Esophagus squamous epithelium (tissue), 5 donors: ENCODE measurements at places on chromosomes 5 and 9. TPM values are rescaled to one million over a fixed set of nuclear protein-coding genes. Genes with fewer than 3 reads are reported as not detected.

DNA sequence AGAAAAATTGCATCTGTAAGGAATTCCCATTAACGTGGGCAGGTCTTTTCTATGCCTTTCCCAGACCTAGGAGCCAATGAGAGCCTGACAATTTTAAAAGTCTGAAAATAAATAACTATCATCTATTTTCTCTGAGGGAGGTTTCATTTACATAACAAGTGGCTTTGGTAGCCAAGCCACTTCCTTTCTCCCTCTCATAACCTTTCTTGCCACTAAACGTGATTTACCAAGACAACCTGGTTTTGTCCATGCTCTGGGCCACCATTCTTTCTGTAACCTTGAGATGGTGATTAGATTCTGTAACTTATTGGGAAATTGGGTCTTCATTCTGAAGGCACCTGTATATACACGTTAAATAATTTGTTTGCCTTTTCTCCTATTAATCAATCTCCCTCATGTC is 1046.9 kb downstream of the CDH12 start:
- H3K27me3 ChIP-seq, result no peaks in the 10 kb centered on the region
- no peak overlapping the region for H3K4me3 ChIP-seq
- H3K27ac ChIP-seq, result no peak overlapping the region
- H3K36me3 ChIP-seq, result no peaks in the 10 kb centered on the region

DNA sequence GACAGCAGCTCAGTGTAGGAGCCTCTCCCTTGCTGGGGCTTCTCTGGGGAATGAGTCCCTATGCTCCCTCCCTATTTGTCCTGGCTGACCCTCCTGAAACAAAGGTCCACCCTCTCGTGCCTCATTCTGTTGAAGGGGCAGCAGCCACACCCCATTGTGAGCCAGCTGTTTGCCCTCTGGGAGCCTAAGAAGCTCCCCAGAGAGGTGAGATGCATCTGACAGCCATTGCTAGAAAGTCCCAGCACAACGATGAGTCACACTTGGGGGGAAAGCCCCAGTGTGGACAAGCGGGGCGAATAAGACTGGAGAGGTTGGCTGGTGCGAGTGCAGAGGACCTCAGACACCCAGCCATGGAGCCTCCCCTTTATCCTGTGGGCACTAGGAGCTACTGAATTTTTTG is 101.4 kb downstream of the PPARGC1B start:
- H3K27me3 ChIP-seq, result no peaks in the 10 kb centered on the region
- no peak overlapping the region for H3K4me3 ChIP-seq
- no peaks in the 10 kb centered on the region for H3K4me1 ChIP-seq
- H3K27ac ChIP-seq, result no peak overlapping the region
- no peak for DNase-seq
- no peaks in the 10 kb centered on the region for H3K36me3 ChIP-seq

- no peaks in the 10 kb centered on the region for H3K36me3 ChIP-seq
- no peaks in the 10 kb centered on the region for H3K27me3 ChIP-seq
- H3K4me3 ChIP-seq, result no peak overlapping the region
- no peak for DNase-seq
- no peak overlapping the region for H3K27ac ChIP-seq
- no peaks in the 10 kb centered on the region for H3K4me1 ChIP-seq
Measured at GRCh38 chr9:95724253-95724991, 151.1 kb upstream of the ERCC6L2 start.

The DOCK8 gene
- 6.9 TPM for total RNA-seq

The CDO1 gene
- 5.7 TPM for total RNA-seq

GRCh38 chr5:131627207-131627865 is 7.7 kb downstream of the RAPGEF6 start:
- no peak overlapping the region for H3K27ac ChIP-seq
- H3K36me3 ChIP-seq, result no peaks in the 10 kb centered on the region
- no peaks in the 10 kb centered on the region for H3K27me3 ChIP-seq
- H3K4me3 ChIP-seq, result no peak overlapping the region
- peaks cover 28% of the 10 kb centered on the region for H3K4me1 ChIP-seq

The PCDHB11 gene
- total RNA-seq, result 2.1 TPM
